Activated naive CD4-positive, alpha-beta T cell treated with anti-CD3 and anti-CD28 coated beads, Interleukin-2, amount 50 U/mL, for 16 hours (primary cell): ENCODE measurements at places on chromosomes 5 and 9.

GRCh38 chr5:67353500-67354450 lies 157.2 kb upstream of the CD180 start:
- DNase-seq: no peak

DNA sequence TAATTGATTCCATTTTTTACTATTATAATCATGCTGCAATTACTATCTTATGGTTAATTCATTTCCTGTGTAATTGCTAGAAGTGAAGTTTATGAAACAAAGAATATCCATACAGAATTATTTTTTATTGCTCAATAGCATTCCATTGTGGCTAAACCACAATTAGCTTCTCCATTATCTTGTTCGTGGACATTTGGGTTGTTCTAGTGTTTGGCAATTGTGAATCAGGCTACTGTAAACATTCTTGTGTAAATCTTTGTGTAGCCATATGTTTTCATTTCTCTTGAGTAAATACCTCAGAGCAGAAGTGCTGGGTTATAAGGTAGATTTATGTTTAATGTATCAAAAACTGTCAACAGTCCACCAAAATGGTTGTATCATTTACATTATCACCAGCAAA lies 341.1 kb downstream of the MAT2B start:
- DNase-seq: no peak

DNA sequence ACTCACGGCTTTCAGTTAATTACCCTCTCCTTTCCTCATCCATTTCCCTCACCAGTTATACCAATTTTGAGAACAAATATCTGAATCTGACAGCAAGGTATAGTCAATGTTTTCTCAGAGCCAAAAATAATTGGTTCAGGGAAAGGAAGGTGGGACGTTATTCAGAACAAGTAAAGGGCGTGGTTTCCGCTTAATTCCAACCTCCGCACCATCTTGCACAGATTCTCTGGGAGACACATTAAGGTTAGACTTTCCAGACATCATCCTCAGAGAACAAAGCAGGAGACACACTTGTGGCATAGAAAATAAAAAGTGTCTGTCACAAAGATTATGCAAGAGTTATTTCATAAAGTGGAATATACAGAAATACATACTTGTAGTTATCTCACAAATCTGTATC lies 441.2 kb downstream of the IRX1 start:
- DNase-seq: no peak

DNA sequence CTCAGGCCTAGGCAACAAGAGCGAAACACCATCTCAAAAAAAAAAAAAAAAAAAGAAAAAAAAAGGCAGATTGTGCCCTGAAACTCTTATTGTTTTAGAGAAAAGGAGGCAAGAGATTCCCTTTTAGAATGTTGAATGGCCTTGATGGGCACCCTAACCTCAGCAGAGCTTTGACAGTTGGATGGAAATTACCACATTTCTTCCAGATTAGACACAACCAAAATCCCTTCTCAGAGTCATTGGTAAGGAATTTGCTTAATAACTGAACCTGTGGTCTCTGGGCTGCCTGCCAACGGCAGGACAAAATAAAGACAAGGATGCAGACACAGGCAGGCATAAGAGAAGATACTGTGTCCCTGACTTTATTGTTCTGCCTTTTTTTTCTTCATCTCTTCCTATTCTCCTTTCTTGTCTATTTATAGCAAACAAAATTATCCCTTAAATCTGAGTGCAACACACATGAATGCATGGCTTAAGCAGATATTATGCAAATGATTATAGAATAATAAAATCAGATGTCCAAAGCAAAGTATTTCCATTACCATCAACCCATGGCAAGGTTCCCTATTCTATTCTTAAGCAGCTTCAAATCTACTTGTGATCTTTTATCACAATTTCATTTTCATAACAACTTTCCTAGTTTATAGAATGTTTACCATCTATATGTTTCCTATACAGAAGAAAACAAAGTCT lies 37.3 kb upstream of the TRIO start:
- no peak for DNase-seq

- no peak for DNase-seq
Measured at GRCh38 chr9:70835323-70835722, 286.1 kb downstream of the TRPM3 start.

GRCh38 chr9:69549310-69550202 lies 122.6 kb downstream of the APBA1 start:
- DNase-seq: no peak

GRCh38 chr5:139700711-139701055 lies 52.5 kb downstream of the CXXC5 start:
- no peak for DNase-seq

- DNase-seq: no peak
Measured at GRCh38 chr5:170226661-170227060, 6.1 kb upstream of the C5orf58 start.

DNA sequence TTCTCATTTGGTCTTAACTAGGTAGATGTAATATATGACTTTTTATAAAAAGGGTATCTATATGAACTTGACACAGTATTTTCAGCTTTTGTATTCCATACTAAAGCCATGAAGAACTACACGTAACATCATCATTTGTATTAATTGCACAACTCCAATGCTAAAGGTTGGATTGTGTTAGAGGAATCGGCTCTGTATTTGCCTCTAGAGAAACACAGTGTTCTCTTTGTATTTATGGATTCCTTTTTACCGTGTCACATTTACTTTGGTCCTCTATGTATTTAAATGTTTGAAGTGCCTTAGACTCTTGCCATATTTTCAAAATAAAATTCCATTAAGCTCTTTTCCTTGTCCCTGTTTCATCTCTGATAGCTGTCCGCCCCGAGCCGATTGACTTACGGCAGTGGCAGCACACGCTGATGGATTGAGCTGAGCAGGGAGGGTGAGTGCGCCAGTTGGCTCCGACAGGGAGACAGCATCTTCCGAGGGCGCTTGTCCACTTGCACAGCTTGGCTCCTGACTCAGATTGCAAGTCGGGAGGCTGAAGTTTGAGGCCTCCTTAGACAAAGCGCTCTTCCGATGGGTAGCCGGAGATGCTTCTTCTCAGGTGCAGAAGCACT lies 95.6 kb upstream of the DMRT1 start:
- DNase-seq: no peak

GRCh38 chr5:113169720-113170119 lies 193.1 kb downstream of the DCP2 start:
- DNase-seq: no peak

DNA sequence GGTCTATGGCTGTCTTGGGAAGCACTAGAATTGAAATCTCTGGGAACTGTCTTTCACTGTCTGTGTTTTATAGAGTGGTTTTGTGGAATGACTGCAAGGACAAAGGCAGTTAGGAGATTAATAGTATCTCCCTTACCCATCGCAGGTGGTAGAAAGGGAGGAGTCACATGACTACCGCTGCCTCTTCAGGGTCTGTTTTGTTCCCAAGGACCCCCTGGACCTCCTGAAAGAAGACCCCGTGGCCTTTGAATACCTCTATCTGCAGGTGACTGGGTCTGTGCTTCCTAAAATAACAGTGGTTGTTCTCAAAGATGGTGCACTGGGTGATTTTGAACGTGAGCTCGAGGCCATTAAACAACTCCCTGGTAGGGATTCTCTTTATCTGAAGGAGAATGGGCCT lies 22.8 kb upstream of the TRMT10B start:
- no peak for DNase-seq

DNA sequence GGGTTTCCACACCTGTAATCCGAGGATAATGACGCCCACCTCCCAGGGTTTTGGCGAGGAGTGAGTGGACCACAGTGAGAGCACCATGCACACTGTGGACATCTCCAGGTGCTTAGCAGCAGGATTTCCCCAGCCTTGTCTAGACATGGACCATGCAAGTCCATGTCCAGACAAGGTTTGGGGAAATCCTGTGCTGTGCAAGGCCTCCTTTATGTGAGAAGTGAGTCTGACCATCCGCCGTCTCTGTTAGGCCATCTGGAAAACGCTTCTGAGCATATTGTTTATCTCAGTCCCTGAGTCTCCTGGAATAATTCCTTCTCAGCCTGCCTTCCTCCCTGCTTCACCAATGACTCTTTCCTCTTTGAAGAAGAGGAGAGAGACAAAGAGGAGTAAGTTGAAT lies 26.2 kb upstream of the TNFAIP8 start:
- no peak for DNase-seq

DNA sequence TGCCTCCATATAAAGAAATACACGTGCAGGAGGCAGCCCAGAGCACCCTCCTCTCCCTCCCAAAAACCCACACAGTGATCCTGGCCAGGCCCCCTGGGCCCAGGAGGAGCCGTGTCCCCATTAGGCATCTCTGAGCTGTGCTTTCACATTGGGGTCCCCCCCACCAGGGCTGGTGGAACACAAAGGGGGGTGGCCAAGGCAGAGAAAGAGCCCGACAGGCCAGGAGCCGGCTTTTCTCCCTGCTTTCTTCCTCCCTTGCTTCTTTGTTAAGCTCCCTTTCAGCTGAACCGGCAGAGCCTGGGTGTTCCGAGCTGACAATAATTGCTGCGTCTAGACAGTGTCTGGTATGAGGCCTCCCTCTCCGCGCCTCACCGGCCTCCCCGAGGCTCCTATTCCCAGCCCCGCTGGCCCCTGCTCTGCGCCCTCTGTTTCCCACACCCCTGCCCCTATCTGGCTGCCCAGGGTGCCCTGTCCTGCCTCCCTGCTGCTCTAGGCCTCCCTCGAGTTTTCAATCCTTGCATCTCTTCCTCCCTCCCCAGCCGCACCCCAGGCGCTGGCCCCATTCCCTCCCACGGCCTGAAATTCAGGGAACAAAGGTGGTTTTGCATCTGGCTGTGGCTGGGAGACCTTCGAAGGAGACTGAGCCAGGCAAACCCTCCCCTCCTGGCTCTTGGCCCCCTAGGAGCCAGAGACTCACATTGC lies 120.6 kb downstream of the C9orf50 start:
- DNase-seq: no peak

GRCh38 chr9:84271921-84272556 lies 68.5 kb downstream of the SLC28A3 start:
- no peak for DNase-seq

- peak; percentile 6 for DNase-seq
Measured at GRCh38 chr9:134061688-134062371, 6.0 kb downstream of the BRD3 start.

- no peak for DNase-seq
Measured at GRCh38 chr9:33437898-33438297, 9.5 kb downstream of the AQP3 start.

DNA sequence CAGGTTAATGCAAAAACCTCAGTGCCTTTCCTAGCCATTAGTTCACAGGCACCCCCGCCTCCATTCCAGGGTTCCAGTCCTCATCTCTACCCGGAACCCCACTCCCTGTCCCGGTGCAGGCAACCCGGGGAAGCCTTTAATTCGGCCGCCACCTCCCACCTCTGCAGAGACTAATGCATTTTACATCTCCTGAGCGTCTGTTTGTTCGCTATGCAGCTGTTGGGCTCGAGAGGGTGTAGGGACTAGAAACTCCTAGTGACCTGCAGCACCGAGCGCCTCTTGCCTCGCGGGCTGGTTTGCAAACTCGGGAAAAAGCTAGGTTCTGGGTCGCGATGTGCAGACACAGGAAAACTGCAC lies 3.6 kb downstream of the GDNF start:
- no peak for DNase-seq

DNA sequence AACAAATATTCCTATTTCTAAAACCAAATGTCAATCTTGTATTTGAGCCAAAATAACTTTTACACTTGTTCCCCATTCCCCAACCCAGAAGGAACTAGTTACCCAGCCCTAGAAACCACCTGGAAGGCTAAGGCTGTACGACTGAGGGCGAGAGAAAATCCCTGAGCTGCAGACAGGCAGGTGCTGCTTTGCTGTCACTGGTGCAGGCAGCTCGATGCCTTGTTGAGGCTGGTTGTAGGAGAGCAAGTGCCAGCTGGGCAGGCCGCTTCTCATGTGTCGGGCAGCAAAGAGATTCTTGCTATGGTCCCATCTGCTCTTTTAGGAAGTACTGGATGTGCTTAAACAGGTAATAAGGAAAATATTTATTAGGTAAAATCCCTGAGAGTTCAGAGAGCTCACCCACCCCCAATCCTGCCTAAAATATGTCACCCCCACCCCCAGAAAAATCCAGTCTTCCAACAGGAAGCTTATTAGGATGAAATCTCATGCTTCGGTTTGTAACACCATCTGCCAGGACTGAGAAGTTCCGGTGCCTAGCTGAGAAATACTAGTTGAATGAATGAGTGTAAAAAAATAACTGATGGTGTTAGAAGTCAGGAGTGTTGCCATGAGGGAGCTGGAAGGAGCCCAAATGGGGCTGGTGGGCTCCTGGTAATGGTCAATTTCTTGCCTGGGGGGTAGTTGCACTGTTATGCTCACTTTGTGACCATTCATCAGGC lies 91.1 kb upstream of the DMRT1 start:
- DNase-seq: no peak

DNA sequence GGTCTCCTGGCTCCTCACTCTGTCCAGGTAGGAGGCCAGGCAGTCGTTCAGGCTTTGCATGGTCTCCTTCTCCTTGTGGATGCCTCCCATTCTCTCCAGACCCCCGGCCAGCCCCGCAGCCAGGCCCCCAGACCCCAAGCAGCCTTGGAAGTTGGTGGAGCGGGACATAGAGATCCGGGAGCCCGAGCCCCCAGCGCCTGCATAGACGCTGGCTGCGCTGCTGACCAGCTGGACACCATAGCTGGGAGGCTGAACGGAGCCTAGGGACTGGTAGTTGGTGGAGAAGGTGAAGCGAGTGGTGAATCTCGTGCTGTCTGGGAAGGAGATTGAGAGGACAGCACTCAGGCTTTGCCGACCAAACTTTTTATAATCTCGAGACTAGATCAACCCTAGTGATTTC lies 35.9 kb downstream of the FOXI1 start:
- DNase-seq: no peak

- DNase-seq: no peak
Measured at GRCh38 chr9:38641985-38642864, 21.8 kb upstream of the ANKRD18A start.

- no peak for DNase-seq
Measured at GRCh38 chr5:171309276-171310211, 496 bp downstream of the TLX3 start.

DNA sequence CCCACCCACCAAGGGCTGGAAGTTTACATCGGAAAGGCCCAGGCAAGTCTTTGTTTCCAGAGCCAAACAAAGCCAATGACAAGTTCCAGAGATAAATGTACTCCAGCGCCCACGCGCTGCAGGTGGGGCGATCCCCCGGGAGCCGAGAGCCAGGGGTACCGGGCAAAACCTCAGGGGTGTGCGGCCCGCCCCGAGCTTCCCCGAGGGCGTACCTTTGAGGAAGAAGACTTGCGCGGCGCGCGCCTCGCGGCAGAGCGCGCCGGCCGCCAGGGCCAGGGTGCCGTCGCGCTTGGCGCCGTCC lies 671 bp downstream of the DUSP1 start:
- DNase-seq: no peak

- no peak for DNase-seq
Measured at GRCh38 chr5:141903261-141903660, 20.4 kb upstream of the DELE1 start.

GRCh38 chr5:132378580-132378979 lies 9.1 kb downstream of the SLC22A5 start:
- DNase-seq: no peak

DNA sequence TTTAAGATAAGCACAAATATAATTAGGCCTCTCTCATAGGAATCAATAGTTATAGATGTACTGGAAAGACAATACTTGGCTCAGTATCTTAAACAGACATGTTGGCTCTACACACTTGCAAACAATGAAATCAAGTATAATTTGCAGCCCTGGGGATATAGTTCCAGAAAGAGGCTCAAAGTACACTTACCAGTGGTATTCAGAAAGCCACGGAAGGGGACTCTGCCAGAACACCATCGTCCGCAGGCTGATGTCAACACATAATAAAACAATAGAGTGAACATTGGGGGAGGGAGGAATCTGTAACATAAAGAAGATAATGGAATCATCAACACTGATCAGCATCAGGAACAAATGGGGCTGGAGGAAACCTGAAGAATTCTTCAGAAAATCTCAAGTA lies 31.2 kb upstream of the EBF1 start:
- DNase-seq: no peak

- no peak for DNase-seq
Measured at GRCh38 chr5:160466116-160466515, 44.5 kb downstream of the PTTG1 start.
